ENCODE measurements at places on chromosomes 1 and 21.
A peak's percentile ranks its signal among the peaks of the same experiment; 100 is the strongest.

DNA sequence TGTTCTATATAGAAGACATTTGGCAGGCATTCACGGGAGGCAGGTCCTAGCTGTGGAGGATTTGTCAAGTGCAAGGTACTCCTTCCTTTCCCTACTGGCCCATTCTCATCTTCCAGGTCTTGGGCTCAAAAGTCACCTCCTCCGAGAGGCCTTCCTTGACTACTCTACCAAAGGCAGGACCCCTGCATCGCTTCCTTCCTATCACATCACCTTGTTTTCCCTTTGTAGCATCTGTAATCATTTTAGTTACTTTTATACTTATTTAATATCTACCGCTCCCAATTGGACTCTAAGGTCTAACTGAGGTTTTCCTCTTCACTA is 296.8 kb upstream of the KAZN start:
- no peak for DNase-seq

- no peak for DNase-seq
Measured at GRCh38 chr21:29658934-29659203, 280.9 kb downstream of the GRIK1 start.

GRCh38 chr1:19037659-19038058 is 81.2 kb upstream of the IFFO2 start:
- DNase-seq, result no peak

DNA sequence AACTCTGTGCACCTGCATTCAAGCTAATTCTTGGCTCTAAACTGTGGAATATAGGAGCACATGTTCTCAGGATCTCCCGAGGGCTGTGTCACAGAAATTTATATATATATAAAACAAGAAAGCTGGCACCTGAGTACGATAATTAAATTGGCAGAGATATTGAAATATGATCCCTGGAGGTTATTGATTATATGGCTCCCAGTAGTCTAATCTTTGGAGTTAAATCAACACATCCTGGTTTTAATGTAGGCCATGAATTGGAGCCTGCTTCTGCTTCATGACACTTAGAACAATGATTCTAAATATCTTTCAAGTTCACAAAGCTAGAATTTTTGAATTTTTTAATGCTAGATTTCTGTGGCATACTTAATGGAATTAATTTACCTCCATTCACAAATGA is 84.3 kb downstream of the CTH start:
- DNase-seq, result no peak

DNA sequence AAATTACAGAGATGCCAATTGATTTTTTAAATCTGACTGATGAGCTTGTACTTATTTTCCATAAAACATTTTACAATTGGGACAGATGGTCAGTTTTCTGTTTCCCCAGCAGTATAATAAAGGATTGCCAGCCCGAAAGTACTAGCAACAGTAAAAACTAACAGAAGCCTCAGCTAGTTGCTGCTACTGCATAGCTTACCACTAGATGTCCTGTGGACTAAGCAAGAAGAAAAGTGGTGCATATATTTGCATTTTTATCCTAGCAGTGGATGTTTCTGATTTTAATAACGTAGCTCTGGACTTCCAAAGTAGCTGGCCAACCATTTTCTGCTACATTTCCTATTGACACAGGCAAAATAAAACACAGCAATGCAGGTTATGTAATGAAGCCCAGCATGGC is 241.5 kb downstream of the BARHL2 start:
- no peak for DNase-seq

DNA sequence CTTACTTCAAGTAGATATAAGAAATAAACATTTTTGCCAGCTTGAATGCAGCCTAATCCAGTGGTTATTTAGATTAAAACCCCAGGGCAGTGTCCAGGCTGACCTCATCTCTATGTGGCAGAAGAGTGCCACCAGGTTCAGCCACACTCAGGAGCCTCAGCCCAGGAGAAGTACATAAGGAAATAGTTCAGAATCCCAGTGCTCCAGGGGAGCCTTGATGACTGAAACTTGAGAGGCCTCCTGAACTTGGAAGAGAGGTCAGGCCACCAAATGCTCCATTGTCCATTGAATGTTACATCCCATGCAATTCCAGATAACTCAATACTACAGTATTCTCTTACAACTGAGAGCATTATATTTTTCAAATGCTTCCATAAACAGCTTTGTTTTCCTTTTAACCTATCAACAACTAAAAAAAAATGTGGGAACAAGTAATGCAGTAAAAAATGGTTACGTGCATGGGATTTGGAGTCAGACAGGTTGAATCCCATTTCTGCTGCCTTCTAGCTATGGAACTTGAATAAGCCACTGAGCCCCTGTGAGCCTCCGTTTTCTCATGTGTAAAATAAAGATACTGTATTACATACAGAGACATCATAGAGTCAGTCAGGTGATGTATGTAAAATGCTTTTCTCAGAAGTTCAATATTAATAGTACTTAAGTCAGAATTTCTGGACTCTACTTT is 248.0 kb downstream of the PLPP3 start:
- no peak for DNase-seq

- no peak for DNase-seq
Measured at GRCh38 chr1:112533029-112533428, 24.3 kb downstream of the WNT2B start.

DNA sequence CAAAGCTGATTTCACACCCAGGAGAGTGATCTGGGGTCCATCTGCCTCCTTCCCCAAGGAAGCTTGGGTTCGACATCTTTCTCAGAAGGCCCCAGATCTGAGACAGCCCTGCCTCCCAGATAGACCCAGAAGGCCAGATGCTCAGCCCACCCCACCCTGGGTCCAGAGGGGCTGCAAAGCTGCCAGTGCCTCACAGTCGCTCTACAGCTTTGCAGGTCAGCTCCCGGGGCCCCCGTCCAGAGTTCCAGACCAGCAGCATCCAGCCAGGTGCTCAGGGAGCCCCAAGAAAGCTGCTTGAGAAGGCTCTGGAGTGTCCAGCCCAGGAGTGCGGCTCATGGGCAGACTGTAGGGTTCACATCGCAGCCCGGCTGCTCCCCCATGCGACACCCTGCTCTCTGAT is 142.8 kb upstream of the ARHGEF16 start:
- no peak for DNase-seq

DNA sequence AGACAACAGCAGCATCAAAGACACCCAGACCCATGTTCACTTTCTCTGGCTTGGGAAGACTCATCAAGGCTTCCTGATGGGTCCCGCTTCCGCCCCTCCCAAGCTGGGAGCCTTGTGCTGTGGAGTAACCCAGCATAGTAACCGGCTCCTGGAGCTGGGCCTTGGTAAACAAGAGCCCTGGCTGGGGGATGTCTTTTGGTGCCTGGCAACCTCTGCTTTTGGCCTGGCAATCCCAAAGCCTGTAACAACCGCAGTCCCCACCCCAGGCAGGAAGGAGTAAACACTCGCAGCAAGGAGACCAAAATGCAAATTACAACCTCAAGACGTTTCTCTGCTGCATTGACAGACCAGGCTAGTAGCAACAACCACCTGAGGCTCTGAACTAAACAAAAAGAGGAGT is 16.9 kb upstream of the THRAP3 start:
- DNase-seq, result no peak

- no peak for DNase-seq
Measured at GRCh38 chr1:236556606-236557005, 32.8 kb downstream of the LGALS8 start.

- DNase-seq, result no peak
Measured at GRCh38 chr21:40053007-40053406, 185.8 kb downstream of the PCP4 start.

GRCh38 chr1:211632117-211632807 is 43.2 kb downstream of the NEK2 start:
- no peak for DNase-seq

DNA sequence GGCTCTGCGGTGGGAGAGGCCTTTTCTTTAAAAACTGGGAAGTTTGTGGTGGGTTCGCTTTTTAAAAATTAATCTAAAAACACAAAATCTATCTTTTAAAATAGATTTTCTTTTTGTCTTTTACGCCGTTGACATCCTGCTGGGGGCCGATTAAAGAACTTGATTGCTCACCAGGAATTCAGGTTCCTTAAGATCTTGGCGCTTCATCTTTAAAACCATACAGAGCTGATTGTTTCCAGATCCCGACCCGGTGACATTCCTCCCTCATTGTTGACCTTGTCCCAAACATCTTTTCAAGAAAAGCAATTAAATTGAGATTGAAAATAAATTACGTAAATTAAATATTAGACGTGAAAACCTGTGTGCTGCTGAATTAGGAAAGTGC is 546 bp upstream of the ZNF697 start:
- no peak for DNase-seq

- DNase-seq, result no peak
Measured at GRCh38 chr1:77986810-77987209, 7.9 kb upstream of the FUBP1 start.

DNA sequence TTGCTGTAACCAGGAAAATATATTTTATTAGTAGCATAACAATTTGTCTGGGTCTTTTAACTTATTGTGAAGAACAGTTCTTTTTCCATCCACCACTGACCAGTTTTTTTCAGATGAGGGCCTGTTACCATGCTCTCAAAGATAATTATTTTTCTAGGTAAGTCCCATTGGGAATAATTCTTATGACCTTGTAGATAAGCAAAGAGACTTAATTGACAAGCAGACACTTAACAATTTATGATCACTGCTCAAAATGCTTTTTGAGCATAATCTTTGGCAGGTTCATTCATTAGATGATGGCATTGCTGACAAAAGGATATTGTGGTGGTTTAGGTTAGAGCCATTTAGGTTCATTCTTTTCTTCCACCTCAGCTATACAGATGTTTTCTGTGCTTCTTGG is 6.6 kb downstream of the SNX27 start:
- no peak for DNase-seq

- no peak for DNase-seq
Measured at GRCh38 chr1:60073605-60074278, at the start of gene C1orf87. C1orf87 (minus strand) TSS chr1:60073770; CDS start chr1:60072643, 1,127 bp downstream.

DNA sequence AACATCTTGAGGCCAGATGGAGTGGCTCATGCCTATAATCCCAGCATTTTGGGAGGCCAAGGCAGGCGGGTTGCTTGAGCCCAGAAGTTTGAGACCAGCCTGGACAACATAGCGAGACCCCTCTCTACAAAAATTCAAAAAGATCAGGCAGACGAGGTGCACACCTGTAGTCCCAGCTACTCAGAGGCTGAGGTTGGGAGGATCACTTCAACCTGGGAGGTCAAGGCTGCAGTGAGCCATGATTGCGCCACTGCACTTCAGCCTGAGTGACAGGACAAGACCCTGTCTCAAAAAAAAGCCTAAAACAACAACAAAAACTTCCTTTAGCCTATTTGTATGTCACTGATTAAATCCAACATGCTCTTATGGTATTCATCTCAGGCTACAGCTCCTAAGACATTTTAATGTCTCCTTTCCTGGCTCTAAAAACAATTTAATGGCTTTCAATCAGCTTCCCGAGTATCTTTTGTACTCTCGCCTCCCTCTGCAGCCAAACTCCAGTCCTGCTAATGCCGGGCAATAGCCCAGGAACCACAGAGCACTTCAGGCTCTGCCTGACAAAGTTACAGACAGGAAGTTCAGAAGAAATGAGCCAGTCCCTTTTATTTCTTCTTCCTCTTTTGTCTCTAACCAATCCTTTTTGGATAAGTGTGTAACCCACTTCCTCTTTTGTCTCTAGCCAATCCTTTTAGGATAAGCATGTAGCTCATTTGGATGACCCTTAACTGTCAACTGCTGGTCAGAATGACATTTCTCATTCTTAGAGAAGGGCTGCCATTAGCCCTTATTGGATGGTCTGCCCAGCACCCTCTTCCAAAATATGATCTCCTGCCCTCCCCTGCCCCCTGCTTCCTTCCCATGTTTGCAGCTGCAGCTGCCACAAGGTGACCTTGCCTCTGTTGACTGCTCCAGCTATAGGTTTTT is 6.6 kb upstream of the DOP1B start:
- DNase-seq, result peak; percentile 42

DNA sequence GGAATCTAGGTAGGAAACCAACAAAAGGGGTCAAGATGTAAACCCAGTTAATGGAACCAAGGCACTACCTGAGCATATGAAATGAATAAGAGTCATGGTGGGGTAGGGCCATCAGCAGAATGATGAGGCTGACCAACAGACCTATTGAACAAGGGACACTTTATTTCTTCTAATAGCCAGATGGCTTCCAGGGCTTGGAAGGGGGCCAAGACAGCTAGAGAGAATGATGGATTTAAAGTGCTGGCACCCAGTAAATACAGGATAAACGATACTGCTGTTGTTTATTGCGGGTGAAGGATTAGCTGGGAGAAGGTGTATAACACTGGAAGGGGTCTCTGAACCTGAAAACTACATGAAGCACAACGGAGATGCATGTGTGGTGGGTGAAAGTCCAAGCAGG is 15.6 kb downstream of the DDAH1 start:
- no peak for DNase-seq

- DNase-seq, result no peak
Measured at GRCh38 chr1:38267037-38268036, 220.7 kb upstream of the POU3F1 start.

- DNase-seq, result peak; percentile 81
Measured at GRCh38 chr1:221839782-221840395, 98.0 kb upstream of the DUSP10 start.

GRCh38 chr1:227255086-227255732 is 63.1 kb downstream of the CDC42BPA start:
- DNase-seq, result no peak

DNA sequence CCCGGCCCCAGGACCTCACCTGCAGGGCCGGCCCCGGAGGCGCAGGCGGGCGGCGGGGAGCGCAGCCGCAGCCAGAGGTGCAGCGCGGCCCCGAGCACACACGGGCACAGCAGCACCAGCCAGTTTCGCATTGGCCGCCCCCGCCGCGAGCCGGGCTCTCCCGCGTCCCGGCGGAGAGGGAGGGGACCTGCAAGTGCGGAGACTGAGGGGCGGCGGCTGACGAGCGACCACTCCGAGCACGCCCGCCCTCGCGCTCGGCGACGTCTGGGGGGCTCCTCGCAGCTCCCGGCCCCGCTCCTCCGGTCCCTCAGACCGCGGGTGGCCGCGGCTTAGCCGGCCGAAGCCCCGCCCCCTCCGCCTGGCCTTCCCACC is at the start of gene B3GALNT2:
Gene B3GALNT2, minus strand, starts transcription at position 331 of the 372 bp plus-strand sequence. Its CDS starts 200 bp downstream, at position 131.
- DNase-seq, result no peak

DNA sequence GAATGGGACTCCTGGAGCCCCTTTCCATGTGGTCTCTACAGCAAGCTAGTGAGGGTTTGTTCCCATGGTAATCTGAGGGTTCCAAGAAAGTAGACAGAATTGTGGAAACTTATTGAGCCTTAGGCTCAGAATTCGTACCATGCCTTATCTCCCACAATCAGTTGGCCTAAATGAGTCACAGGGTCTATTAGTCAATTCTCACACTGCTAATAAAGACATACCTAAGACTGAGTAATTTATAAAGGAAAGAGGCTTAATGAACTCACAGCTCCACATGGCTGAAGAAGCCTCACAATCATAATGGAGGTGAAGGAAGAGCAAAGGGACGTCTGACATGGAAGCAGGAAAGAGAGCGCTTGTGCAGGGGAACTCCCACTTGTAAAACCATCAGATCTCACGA is 106.6 kb upstream of the CXADR start:
- no peak for DNase-seq

All from CD4-positive, alpha-beta T cell treated with Interleukin-17A for 1 hour (primary cell).